ENCODE measurements at places on chromosomes 12 and 14. TPM values are rescaled to one million over a fixed set of nuclear protein-coding genes. Genes with fewer than 3 reads are reported as not detected.

The ACOT6 gene
- not detected for total RNA-seq

The DAO gene
- total RNA-seq = not detected

The SIRT4 gene
- 2.3 TPM for total RNA-seq

The SLC15A4 gene
- 43.0 TPM for total RNA-seq

The AACS gene
- total RNA-seq = 16.7 TPM

The GPR68 gene
- 6.6 TPM for total RNA-seq

The ACOT4 gene
- 0.42 TPM for total RNA-seq

The GPX2 gene
- not detected for total RNA-seq

The DYNC1H1 gene
- 836 TPM for total RNA-seq

The CFAP54 gene
- total RNA-seq = 5.8 TPM

The APOF gene
- total RNA-seq = not detected

The RPL10L gene
- not detected for total RNA-seq

The OVCH1 gene
- not detected for total RNA-seq

The POTEG gene
- total RNA-seq = not detected

The FAM186B gene
- 0.26 TPM for total RNA-seq

The PTGER2 gene
- total RNA-seq = 2.1 TPM

The IQSEC3 gene
- 2.3 TPM for total RNA-seq

The GRIN2B gene
- under 0.01 TPM for total RNA-seq

The PLEKHH1 gene
- total RNA-seq = 3.8 TPM

The OR4N2 gene
- total RNA-seq = not detected

The MANSC4 gene
- not detected for total RNA-seq

The TMTC2 gene
- total RNA-seq = 8.7 TPM

The C12orf54 gene
- total RNA-seq = not detected

The SLC39A5 gene
- not detected for total RNA-seq

The USP44 gene
- total RNA-seq = 6.2 TPM

The SYCP3 gene
- not detected for total RNA-seq

The MYRFL gene
- not detected for total RNA-seq

The CIT gene
- 5.1 TPM for total RNA-seq

The AMDHD1 gene
- not detected for total RNA-seq

The KNTC1 gene
- total RNA-seq = 5.1 TPM

The GPR135 gene
- total RNA-seq = 4.3 TPM

The PSEN1 gene
- total RNA-seq = 37.6 TPM

The SCNN1A gene
- total RNA-seq = 0.83 TPM

The NRIP2 gene
- total RNA-seq = 1.8 TPM

The OGFOD2 gene
- 6.6 TPM for total RNA-seq

The SRRM4 gene
- total RNA-seq = not detected

The SIX4 gene
- total RNA-seq = 3.0 TPM

The AQP6 gene
- 0.11 TPM for total RNA-seq

The MGP gene
- 741 TPM for total RNA-seq

The PCBP2 gene
- 367 TPM for total RNA-seq

The DENR gene
- 25.0 TPM for total RNA-seq

The TCL1B gene
- not detected for total RNA-seq

The SMOC1 gene
- total RNA-seq = under 0.01 TPM

The TPH2 gene
- not detected for total RNA-seq
